ENCODE measurements at places on chromosomes 2 and 18.

- no peak for DNase-seq
Observed at GRCh38 chr2:38374984-38375383, 2.1 kb downstream of the ATL2 start.

DNA sequence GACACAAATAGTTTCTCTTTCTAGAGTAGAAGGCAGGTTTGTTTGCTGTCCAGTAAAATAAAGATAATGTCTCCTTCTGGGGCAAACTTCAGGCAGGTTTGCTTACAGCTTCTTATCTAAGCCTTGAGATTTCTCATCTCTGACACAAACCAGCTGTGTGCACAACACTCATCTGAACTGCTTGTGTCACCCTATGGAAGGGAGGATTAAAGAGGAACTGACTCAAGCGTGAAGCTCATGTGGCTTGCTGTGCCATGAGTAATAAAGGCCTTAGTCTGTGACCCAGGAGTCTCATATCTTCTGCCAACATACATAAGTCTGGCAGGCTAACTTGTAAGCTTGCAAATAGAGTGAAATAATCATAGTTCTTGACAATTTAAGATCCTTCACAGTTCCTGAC is 24.2 kb upstream of the CPO start:
- DNase-seq = no peak

DNA sequence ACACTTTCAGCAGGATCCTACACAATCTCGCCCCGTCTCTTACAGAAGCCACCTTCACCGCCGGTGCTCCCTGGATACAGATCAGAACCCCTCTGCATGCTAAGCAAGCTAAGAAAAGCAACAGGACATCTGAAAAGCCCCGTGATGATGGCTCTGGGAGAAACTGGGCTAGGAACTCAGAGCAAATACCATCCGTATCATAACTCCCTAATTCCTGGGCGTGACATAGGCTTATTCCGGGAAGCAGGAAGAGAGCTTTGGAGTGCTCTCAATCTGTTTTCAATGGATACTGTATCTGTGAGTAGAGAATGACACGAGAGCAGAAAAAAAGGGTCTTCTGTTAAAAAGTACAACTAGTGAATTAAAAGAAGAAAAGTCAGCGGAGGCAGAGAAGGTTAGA is 121.6 kb downstream of the SPP2 start:
- DNase-seq = no peak

- no peak for DNase-seq
Observed at GRCh38 chr2:172079838-172080640, 5.3 kb upstream of the DLX1 start.

DNA sequence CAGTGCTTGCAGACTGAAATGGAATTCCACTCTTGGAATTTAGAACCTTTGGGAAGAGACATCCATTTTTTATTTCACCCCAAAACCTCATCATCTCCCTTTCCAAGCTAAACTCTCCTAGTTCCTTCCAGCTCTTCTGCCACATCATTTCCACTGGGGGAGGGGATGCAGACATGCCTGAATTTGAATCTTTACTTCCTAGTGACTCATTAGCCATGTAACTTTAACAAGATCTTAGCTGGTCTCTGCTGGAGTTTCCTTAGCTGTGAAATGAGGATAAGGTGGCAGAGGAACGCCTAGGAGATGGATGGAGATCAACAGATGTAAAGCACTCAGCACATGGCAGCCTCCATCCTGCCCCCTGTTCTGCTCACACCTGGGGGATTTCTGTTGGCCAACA is 266.8 kb downstream of the EN1 start:
- no peak for DNase-seq

DNA sequence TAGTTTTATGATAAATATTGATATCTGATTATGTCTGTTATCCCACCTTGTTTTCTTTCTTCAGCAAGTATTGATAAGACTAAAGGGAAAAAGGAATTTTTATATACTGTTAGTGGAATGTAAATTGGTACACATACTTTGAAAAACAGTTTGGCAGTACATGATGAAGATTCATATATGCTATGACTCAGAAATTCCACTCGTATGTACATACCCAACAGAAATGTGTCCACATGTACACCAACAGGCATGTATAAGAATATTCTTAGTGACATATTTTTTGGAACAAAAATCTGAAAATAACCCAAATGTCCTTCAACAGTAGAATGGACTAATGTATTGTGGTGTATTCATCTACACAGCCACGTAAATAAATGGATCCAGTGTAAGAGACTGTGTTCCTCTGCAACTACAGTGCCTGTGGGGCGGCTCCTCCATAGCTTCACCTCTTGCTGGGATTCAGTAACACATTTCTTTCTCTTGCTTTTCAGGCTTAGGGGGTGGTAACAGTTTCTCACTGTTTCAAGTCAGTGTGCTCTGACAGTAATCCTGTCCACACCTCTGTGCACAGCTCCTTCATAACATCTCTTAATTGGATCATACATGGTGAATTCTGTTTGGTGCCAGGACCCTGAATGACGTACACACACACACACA is 35.5 kb upstream of the ALMS1 start:
- no peak for DNase-seq

DNA sequence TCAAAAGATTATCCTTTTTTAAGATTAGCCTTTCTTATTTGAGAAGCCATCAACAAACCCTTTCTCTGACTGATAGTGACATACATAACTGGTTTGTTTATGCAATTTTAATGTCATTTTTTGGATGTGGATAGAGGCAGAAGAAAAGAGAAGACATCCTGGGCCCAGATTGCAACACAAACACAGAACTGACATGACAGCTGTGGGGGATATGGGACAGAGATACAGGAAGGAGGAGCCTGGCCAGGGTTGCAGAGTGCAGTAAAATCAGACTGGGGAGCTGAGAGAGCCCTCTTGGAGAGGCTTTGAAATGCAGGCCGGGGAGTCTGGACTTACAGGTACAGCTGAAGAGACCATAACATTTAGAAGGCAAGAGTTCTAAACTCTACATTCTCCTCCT is 65.1 kb downstream of the SIGLEC15 start:
- DNase-seq = no peak

DNA sequence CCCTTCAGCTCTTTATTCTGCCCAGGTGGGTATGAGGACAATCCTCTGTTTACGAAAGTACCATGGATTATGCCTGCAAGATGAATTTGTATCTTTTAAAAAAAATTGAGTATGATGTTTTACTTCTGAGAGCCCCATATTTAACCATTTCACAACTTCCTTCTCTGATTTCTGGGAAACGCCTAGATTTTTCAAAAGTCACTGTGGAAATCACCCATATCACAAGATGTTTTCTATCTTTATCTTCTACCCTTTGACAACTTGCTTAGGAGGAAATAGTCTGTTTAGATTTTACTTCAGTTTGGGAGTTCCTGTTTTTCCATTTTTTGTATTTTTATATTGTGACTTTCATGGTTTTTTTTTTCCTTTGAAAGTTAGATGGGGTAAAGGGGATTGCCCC is 53.0 kb downstream of the ICOS start:
- DNase-seq = no peak

DNA sequence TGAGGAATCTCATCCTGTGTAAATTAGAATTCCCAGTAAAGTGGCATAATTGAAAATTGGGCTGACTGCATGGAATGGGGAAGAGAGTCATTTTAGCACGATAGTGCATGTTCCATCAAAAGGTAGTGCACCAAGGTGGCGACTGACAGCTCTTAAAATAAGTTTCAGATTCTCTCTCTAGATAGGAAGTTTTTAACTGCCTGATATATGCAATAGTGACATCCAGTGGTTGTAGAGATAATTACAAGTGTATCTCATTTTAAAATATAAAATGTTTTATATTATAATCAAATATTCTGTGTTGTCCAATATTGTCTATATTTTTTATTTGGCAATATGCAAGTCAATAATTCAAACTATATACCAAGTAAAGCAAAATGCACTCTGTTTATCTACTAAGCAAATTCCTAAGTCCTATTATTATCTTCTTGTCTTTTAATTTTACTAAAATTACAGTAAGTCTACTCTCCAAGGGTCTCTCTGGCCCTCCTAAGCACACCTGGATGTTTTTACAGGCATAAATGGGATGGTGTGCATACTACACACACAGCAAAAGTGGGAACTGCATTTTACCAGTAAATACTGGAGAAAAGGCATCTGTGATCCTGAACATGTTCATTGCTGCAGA is 397.7 kb upstream of the HNRNPA3 start:
- DNase-seq = peak; percentile 55

DNA sequence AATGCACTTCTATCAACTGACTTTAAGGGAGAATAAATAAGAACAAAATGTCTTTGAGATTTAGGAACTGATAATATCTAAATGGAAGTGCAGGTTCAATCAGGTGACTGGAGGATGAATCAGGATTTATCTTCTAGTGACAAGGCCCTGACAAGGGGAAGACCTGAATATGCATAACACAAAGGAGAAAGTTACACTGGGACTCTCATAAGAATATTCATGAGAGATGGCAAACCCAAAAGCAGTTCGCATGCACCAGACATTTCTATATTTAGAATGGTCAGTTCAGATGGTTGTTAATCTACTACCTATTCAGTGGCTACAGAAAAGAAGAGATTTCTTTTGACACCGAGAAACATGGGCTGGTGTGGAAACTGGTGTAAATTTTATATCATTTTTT is 1771.3 kb upstream of the LRRTM1 start:
- no peak for DNase-seq

DNA sequence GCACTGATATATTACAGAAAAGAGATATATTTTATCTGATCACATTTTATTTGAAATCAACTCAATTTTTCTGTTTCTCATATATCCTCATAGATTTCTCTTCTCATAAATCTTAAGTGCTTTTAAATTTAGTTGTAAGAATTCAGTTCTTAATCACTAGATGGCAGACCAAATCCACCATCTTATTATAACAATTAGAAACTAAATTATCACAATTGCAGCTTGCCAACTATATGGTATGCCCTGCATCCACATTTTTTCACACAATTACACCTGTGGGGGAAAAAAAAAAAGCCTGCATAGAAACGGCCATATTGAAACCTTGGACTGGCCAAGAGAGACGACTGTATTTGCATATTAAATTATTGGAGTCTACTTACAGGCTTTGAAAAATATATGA is 64.4 kb downstream of the COL5A2 start:
- DNase-seq = peak; percentile 7

DNA sequence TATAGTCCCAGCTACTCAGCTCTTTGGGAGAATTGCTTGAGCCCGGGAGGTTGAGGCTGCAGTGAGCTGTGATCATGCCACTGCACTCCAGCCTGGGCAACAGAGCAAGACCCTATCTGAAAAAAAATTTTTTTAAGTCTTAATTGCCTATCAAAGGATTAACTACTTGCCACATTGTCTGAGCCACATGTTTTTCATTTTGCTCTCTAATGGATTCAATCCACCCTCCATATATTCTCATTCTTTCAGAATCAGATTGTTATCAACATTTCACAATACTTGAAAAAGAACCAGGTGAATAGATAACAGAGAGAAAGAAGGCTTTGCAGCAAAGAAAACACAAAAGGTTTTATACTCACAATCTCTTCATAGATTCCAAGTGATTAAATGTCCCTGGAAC is 61.0 kb downstream of the PXDN start:
- DNase-seq = no peak

DNA sequence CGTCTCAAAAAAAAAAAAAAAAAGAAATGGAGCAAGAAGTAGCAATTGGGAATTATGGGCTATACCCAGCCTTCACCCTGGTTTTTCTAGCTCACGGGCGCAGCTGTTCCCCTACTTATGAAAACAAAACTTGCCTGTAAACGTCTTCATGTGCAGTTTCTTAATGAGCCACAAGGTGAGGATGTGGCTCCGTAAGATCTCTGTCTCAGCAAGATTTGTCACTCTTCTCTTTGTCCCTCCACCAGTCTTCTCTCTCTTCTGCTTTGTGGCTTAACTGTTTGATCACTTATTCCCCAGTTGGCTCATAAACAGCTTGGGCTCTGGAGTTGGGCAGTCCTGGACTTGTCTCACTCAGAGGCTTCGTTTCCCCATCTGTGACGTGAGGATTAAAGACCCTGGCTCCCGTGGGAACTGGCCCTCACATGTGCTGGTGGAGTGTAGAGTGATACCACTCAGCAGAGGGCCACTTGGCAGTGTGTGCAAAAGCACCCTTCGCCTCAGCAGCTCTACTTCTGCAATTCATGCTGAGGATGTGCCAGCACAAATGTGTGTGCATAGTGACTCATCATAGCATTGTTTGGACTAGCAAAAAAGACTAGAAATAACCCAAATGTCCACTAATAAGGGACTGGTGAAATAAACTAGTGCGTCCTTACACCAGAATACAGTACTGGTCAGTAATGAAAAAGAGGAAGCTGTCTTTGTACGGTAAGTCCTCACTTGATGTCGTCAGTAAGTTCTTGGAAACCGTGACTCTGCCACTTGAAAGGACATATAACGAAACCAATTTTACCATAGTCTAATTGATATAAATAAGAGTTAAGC is 8.7 kb downstream of the CEP68 start:
- no peak for DNase-seq

DNA sequence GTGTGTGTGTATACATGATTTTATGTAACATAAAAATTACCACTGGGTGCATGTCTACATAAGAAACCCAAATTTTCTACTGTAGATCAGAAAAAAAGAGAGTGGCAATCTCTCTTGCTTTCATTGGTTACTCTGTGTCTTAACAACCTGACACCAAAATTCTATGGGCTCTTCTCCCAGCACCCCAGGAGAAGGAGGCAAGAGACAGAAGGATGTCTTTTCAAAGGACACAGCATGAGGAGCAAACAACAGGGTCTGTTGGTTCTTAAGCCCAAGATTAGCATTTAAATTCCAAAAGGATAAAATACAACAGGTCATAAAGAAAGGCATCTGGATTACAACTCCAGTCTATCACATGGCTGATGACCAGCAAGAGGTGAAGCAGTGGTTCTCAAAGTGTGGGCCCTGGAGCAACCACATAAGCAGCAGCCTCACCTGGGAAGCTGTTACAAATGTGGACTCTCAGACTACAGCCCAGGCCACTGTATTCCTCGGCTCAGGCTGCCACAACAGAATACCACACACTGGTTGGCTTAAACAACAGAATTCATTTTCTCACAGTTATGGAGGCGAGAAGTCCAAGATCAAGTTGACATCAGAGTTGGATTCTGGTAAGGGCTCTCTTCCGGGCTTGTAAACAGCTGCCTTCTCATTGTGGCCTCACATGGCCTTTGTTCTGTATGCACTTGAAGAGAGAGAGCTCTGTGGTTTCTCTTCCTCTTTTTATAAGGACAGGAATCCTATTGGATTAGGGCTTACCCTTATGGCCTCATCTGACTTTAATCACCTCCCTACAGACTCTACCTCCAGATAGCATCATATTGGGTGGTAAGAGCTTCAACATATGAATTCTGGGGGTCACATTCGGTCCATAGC is 79.8 kb upstream of the RNF152 start:
- peak; percentile 34 for DNase-seq

GRCh38 chr18:70454704-70455322 is 166.0 kb downstream of the SOCS6 start:
- DNase-seq = peak; percentile 72

DNA sequence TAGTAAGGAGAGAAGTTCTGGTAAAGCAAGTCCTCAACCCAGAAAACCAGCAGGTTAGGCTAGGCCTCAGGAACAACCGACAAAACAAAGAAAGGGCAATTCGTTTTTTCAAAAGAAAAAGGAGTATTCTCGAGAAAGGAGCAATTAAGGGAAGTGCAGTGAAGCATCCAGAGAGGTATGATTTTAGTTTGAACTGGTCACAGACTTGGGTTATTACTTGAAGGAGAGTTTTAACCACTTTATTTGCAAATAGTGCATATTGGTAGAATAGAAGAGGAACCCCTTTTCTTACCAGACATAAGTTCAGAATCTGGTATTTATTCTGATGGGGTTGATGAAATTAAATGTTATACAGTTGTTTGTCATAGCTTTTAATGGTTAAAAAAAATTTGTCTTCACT is 110.0 kb upstream of the GCFC2 start:
- no peak for DNase-seq

GRCh38 chr2:33486544-33486943 is 10.1 kb downstream of the RASGRP3 start:
- DNase-seq = no peak

Data from NCI-H146 (cell line).